ENCODE measurements at places on chromosomes 16 and 17. TPM values are rescaled to one million over a fixed set of nuclear protein-coding genes. Genes with fewer than 3 reads are reported as not detected.

Gene KRTAP1-1
- not detected for total RNA-seq

Gene AKTIP
- total RNA-seq: 21.7 TPM

Gene GP1BA
- not detected for total RNA-seq

Gene C16orf92
- total RNA-seq: not detected

Gene PRKCA
- total RNA-seq: 47.6 TPM

Gene RTN4RL1
- 11.2 TPM for total RNA-seq

Gene GRIN2A
- 0.02 TPM for total RNA-seq

Gene OR1A1
- total RNA-seq: not detected

Gene TIMM22
- 27.2 TPM for total RNA-seq

Gene EFCAB13
- total RNA-seq: 2.6 TPM

Gene MOSMO
- 10.2 TPM for total RNA-seq

Gene BRCA1
- 23.4 TPM for total RNA-seq

Gene PITPNM3
- total RNA-seq: 2.0 TPM

Gene TVP23A
- 0.03 TPM for total RNA-seq

Gene SNAI3
- total RNA-seq: not detected

Gene TBC1D3H
- not detected for total RNA-seq

Gene SLC35G6
- total RNA-seq: not detected

Gene OR3A3
- not detected for total RNA-seq

Gene SGCA
- 1.9 TPM for total RNA-seq

Gene DRC3
- 1.4 TPM for total RNA-seq

Gene CCNF
- total RNA-seq: 22.6 TPM

Gene KRT16
- 1.3 TPM for total RNA-seq

Gene NTN1
- 0.42 TPM for total RNA-seq

Gene PLK1
- 163 TPM for total RNA-seq

Gene TBC1D3C
- total RNA-seq: 0.07 TPM

Gene PDILT
- total RNA-seq: not detected

All from A549 treated with GW870086 at 1 μM for 4 hours (cell line).